ENCODE measurements at places on chromosomes 1 and 21.

GRCh38 chr1:25700626-25701025 is 84.0 kb downstream of the MAN1C1 start:
- DNase-seq, result no peak

- no peak for DNase-seq
Observed at GRCh38 chr1:17023102-17023501, 11.4 kb upstream of the ATP13A2 start.

GRCh38 chr21:14754682-14755081 is 208.6 kb upstream of the SAMSN1 start:
- no peak for DNase-seq

- no peak for DNase-seq
Observed at GRCh38 chr1:85137660-85138059, 63.2 kb downstream of the SYDE2 start.

DNA sequence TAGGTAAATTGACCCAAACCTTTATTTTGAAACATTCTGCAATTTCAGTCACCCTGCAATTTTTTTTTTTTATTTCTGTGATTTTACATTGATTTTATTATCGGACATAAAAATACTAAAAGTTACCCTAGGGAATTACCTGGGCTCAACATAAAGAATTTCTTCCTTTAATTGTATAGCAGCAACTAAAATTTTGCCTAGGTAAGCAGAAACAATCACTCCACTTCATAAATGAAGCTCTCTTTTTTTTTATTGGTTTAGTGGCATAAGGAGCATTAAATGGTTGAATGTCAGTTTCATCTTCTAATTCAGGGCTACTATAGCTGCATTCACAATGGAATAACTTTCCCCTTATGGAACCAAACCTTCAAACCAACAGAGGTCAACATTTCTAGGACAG is 15.3 kb upstream of the OR2M4 start:
- no peak for DNase-seq

DNA sequence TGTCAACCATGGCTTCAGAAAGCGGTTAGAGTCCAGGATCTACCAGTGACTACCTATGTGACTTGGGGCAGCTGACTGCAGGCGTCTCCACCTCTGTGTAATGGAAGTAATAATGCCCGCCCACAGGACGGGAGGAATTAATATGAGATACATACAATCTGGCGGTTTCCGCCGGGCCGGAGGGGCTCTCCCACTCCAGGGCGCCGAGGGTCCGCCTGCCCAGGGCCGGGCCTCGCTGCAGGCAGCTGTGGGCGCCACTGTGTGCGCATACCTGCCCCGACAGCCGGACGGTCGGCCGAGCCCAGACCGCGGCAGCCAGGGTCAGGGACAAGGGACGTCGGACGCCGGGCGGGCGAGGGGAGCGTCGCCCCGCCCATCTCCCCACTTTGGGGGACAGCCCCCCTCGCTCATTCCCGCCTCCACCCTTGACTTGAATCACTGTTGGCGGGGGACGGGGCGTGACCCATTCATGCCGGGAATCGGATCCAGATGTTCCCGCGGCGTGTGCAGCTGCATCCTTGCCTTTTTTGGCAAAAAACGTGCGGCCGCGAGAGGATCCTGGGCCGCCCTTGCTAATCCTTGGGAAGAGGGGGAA is 6.0 kb upstream of the SF3A3 start:
- no peak for DNase-seq

GRCh38 chr1:16442265-16442664 is 1.7 kb downstream of the NECAP2 start:
- DNase-seq, result no peak

- no peak for DNase-seq
Observed at GRCh38 chr21:42837421-42838211, 41.7 kb downstream of the WDR4 start.
